ENCODE measurements at places on chromosomes 5 and 9. TPM values are rescaled to one million over a fixed set of nuclear protein-coding genes. Genes with fewer than 3 reads are reported as not detected.

Gene SPATA31E1
- total RNA-seq = not detected

GRCh38 chr5:17118631-17119030 lies 98.8 kb upstream of the BASP1 start:
- no peak overlapping the region for H3K4me3 ChIP-seq
- DNase-seq = peak; percentile 67
- H3K27ac ChIP-seq = peak overlapping the region; percentile 53
- H3K27me3 ChIP-seq = no peaks in the 10 kb centered on the region
- H3K4me1 ChIP-seq = no peaks in the 10 kb centered on the region

- peaks cover 8% of the 10 kb centered on the region for H3K27me3 ChIP-seq
- H3K27ac ChIP-seq = no peak overlapping the region
- H3K36me3 ChIP-seq = no peaks in the 10 kb centered on the region
Measured at GRCh38 chr9:89813482-89813881, 208.7 kb downstream of the GADD45G start.

GRCh38 chr5:140329739-140330481 lies 16.5 kb downstream of the HBEGF start:
- no peaks in the 10 kb centered on the region for H3K36me3 ChIP-seq
- H3K4me1 ChIP-seq = no peaks in the 10 kb centered on the region
- no peak overlapping the region for H3K4me3 ChIP-seq
- H3K27ac ChIP-seq = no peak overlapping the region

GRCh38 chr5:119270121-119270565 lies 85.7 kb upstream of the TNFAIP8 start:
- H3K36me3 ChIP-seq = peaks cover 14% of the 10 kb centered on the region
- DNase-seq = no peak
- H3K27me3 ChIP-seq = no peaks in the 10 kb centered on the region
- H3K4me1 ChIP-seq = peaks cover 28% of the 10 kb centered on the region
